Stimulated activated CD4-positive, alpha-beta T cell treated with anti-CD3 and anti-CD28 coated beads, Interleukin-1b, Interleukin-23, amount 100 ng/mL, for 1 hour (primary cell): ENCODE measurements at places on chromosomes 3 and 15.

GRCh38 chr15:99440551-99441443, 125.0 kb upstream of the MEF2A start:
- no peak for DNase-seq

DNA sequence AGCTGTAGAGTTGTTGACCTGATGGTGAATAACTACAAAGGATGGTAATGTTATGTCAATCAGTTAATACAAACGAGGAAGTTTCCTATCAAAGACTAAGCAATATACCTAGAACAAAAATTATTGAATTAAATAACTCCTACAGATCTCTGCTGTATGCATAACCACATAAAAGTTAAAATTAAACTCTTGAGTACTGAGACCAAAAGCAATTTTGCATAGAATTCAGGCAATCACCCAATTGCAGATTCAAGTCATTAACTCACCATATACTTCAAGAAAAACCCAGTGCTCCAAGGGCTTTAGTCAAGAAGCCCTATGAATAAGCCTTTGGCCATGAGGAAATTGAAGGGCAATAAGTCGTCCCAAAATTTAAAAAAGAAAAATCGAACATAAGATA, 518.8 kb downstream of the MECOM start:
- DNase-seq: no peak

- DNase-seq: no peak
Measured at GRCh38 chr3:127036209-127037020, 53.5 kb downstream of the PLXNA1 start.

GRCh38 chr3:38030126-38031021, 932 bp upstream of the PLCD1 start:
- no peak for DNase-seq

DNA sequence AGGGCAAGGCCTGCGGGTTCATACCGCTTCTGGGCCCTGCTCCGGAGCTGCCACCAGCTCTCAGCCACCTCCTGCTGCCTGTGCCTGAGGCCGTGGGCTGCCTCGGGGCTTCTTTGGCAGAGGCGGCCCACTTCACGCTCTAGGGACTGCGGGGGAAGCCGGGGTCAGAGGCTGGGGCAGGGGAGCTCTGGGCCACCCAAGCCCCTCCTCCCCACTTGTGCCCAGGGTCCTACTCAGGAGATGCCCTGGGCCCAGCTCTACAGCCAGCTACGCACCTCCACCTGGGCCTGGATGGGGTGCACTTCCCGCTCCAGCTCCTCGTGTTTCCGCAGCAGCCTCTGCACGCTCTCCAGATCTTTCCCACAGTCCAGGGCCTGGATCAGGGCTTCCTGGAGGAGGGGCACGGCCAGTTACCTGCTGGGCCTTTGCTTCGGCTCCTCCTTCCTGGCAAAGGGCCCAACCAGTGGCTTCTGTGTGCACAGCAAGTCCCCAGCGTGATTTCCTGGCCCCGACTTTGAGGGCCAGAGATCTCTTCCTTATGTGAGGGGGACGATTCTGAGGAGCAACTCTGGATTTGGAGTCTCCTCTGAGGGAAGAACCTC, 24.0 kb downstream of the PLA2G4B start:
- no peak for DNase-seq

- DNase-seq: no peak
Measured at GRCh38 chr15:83653288-83653638, 660 bp upstream of the ADAMTSL3 start.

DNA sequence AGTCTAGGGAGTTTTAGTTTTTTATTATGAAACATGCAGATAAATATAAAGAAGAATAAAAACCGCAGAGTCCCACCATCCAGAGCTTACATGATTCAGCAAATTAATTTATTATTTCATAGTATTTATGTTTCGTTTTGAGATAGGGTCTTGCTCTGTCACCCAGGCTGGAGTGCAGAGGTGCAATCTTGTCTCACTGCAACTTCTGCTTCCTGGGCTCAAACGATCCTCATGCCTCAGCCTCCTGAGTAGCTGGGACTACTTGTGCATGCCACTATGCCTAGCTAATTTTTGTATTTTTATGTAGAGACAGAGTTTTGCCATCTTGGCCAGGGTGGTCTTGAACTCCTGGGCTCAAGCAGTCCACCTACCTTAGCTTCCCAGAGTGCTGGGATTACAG, 13.6 kb downstream of the RNF13 start:
- no peak for DNase-seq

DNA sequence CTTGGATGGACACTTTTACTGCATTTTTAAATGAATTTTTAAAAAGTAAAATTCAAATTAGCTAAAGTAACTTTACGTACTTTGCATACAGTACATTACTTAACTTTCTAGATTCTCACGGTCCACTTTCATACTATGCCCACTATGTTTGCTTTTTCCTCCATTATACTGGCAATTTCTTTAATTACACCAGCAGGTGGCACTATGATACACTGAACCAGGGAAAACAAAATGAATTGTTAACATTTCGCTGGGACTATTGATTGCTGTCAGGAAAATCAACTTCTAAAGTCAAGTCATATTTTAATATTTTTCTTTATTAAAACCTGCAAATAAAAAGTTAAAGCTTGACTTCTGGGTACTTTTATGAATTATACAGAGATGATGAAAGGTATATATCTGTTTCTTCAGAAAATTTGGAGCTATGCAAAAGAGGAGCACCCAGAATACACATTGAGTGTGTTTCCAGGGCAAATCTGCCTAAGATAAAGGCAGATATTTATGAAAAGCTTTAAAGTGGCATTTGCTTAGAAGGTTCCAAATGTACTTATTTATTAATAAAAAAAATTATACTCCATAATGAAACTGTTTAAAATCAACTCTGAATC, 21.8 kb upstream of the POU1F1 start:
- no peak for DNase-seq

DNA sequence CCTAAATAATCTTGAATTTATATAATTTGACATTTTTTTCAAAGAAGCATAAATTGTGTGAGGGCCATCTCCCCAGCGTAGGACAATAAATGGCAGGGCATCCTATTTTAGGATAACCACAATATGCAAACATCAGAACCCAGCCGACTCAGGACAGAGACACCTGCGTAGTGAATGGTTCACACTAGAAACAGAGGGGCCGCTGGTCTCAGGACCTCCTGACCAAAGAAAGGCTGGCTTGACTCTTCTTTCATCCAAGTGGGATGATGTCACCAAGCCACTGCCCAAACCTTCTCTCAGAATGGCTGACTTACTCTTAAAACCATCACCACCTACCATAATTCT, 162.1 kb downstream of the FOXP1 start:
- DNase-seq: no peak

GRCh38 chr3:8884630-8885290, 78.5 kb downstream of the RAD18 start:
- DNase-seq: no peak

GRCh38 chr3:115322901-115323300, 175.8 kb upstream of the ZBTB20 start:
- no peak for DNase-seq

- DNase-seq: no peak
Measured at GRCh38 chr15:89885611-89886010, 8.2 kb downstream of the AP3S2 start.

- no peak for DNase-seq
Measured at GRCh38 chr3:25820366-25820765, 30.5 kb downstream of the OXSM start.

- no peak for DNase-seq
Measured at GRCh38 chr3:162007722-162008121, 511.1 kb downstream of the OTOL1 start.

GRCh38 chr15:25700916-25701315, 162.2 kb downstream of the ATP10A start:
- no peak for DNase-seq

GRCh38 chr3:54087581-54088410, 34.6 kb upstream of the CACNA2D3 start:
- no peak for DNase-seq

DNA sequence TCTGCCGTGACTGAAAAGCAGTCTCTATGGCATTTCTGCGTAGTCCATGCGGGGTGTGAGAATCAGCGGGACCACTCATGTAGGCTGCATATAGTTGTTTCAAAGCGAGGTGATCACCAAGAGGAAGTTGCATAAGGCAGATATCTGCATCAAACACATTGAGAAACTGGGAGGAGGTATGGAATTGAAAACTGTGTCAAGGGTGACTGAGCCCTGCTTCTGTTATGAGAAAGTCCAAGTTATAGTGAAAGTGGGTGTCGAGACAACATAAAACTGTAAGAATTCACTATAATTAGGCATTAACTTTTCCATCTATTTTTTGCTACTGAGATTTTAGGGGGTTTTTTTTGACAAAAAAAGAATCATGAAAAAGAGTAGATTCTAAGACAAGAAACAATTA, 109.3 kb downstream of the ZIC1 start:
- no peak for DNase-seq

DNA sequence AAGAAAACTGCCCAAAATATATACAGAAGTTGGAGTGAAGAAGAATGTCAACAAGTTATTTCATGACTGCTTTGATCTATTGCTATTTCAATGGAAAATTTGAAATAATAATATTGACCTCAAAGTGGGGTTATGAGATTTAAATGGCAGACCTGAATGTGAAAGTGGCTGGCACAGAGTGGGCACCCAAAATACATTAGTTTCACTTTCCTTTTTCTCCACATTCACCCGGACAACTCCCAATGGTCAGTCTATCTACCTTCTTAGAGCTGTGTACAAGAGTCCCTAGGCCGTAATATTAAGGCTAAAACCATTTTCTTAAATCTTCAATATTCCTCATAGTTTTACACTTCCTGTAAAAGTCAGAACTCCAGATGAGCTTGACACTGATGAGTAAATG, 61.6 kb upstream of the ETV5 start:
- DNase-seq: no peak

DNA sequence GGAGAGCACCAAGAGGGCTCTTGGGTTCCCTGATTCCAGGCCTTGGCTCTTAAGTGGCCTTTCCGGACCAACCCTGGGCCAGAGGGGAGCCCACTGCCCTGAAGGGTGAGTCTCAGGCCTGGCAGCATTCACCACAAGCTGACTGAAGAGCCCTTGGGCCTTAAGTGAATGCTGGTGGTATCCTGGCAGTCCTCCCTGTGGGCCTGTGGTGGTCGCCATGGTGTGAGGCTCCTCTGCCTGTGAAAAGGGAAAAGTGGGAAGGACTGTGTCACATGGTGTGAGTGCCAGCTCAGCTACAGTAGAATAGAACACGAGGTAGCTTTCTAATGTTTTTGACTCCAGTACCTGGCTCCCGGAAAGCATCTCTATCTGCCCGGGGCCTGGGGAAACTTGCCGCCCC, 15.3 kb downstream of the CHDH start:
- no peak for DNase-seq

DNA sequence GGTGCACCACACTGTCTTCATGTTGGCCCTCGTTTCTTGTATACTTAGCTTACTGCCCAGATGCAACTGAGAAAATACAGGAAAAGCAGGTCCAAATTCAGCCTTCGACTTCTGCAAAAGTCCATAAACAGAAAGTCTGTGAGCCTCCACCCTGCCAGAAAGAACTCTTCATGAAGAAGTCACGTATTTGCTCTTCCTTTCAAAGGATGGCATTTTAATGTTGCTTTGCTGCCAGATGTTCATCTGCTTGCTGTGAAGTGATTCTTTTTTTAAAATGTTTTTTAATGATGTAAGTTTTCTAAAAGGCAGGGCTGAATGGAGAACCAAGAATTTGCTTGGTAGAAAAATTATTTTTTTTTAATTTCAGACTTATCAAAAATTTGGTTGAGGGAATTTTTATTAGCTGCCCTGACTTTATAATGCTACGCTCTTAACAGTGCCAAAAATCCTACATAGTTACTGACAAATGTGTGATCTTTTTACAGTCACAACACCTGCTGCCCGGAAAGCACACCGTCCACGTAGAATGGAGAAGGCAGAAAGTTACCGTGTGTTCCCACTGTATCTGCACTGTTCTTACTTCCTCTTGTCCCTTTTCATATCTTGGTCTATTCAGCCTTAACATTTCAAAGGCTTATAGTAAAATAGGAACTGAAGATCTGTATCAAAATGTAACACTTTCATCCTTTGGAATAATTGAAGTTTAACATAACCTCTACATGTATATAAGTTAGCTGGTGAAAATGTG, 136.3 kb downstream of the LRRC28 start:
- DNase-seq: no peak

DNA sequence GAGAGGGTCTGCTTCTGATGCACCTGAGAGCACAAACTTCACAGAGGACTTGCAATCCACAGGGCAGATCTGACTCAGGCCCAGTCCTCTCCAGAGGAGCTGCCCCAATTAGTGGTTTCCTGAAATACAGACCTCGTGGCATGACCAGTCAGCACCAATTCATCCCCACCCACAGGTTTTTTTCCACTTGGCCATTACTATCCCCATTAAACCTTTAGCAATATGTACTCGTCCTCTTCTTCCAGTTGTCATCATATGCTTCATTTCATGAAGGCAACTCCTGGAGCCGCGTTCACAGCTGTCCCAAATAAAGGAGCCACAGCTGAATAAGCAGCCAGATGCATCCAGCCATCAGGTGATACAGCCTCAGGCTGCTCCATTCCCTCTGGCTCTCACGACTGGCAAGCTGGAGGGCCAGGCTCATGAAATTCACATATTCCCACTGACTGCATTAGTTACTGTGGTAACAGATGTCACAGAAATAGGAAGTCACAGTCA, 163.1 kb downstream of the FMN1 start:
- no peak for DNase-seq

- peak; percentile 26 for DNase-seq
Measured at GRCh38 chr15:55267401-55268175, 22.0 kb downstream of the RAB27A start.

DNA sequence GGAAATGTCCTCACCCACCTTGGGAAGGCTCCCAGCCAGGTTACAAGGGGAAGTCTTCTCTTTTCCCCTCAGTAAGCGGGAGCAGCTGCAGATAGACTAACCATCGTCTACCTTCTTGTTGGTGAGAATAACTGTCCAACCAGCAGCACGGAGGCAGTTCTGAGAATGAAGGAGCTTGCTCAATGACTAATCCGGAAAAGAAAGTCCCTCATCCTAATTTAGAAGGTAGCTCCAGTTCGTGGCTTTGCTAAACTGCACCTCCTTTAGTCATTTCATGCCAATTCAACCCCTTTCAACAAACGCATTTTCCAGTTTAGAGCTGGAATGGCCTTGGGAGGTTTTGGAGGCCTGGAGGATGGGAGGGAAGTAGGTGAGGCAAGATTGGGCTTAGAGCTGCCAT, 527.4 kb upstream of the PROK2 start:
- no peak for DNase-seq

- no peak for DNase-seq
Measured at GRCh38 chr3:9199775-9200174, 49.7 kb downstream of the SRGAP3 start.

GRCh38 chr3:4771243-4771642, 208.0 kb upstream of the BHLHE40 start:
- DNase-seq: no peak

GRCh38 chr3:196554205-196554604, 14.1 kb downstream of the WDR53 start:
- DNase-seq: no peak

GRCh38 chr3:184334470-184335158, 2.8 kb upstream of the FAM131A start:
- DNase-seq: no peak

DNA sequence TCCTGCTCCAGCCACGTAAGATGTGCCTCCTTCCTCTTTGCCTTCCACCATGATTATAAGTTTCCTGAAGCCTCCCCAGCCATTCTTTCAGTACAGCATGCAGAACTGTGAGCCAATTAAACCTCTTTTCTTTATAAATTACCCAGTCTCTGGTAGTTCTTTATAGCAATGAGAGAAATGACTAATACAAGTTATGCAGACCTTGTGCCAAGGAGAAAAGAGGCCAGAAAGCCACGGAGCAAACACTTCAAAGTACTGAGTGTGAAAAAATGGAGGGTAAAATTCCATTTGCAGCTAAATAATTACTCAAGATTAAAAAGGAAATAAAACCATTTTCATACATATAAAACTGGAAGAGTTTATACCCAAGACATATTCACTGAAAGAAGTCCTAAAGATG, 213.6 kb upstream of the LINGO1 start:
- DNase-seq: no peak
